Renal pelvis (tissue), 12 donors: ENCODE measurements at places on chromosomes 5 and 9.

- no peak for DNase-seq
Observed at GRCh38 chr9:8030095-8030494, 230.5 kb upstream of the DMAC1 start.

GRCh38 chr9:135255033-135255840, 167.8 kb downstream of the OLFM1 start:
- DNase-seq, result no peak

DNA sequence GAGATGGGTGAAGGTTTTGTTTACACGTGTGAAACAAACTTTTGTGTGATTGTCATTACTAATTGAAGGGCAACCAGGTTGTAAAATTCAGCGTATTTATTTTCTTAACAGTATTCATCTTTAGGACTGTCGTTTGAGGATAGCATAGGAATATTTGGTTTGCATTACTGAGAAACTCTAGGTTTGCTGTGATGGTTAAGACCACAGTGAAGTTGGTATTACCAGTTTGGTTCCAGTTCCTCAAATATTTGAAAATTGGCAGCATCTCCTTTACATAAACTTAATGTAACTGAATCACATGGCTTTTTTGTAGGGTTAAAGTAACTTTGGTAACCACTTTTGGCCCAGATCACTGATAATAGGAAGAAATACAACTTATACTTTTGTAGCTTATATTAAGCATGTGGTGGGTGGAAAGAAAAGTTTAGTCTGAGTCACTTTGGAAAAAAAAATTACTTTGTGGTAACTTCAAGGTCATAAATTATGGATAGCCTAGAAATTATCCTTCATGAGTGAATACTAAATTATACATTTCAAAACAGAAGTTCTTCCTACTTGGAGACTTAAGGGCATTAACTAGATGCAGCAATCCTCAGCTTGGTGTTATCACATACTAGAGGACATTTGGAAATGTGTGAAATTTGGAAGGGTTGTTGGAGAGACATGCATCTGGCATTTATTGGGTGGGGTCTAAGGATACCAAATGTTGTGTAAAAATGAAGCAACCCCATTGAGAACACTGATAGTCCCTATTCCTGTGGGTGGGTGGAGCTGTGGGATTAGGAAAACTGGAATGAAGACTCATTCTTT, 33.9 kb downstream of the G3BP1 start:
- DNase-seq, result no peak

- DNase-seq, result no peak
Observed at GRCh38 chr5:39661026-39661779, 236.4 kb upstream of the DAB2 start.

GRCh38 chr9:71941060-71941568, 29.7 kb downstream of the C9orf85 start:
- no peak for DNase-seq

DNA sequence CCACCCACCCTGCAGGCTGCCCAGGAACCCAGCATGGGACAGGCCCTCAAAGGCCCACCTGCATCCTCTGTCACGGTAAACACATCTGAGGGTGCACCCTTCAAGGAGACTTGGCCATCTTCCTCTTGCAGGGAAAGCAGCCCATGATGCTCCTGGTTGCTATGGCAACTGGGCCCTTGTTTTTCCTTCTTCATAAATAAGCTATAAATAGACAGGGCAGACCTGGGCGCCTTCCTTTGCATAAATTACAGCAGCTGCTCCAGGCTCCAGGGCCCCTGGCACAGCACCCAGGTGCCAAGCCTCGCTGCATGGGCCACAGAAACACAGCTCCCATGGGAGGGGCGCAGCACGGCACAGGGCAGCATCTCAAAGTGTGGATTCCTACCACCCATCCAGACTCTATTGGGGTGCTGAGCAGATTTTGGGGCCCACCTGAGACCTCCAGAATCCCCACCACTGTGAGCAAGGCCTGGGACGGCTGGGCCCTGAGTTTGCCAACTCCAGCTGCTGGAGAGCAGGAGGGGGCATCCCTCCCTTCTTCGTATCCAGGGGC, 5.8 kb upstream of the PSMB7 start:
- no peak for DNase-seq

GRCh38 chr5:17436350-17436749, 61.7 kb upstream of the TAF11L2 start:
- DNase-seq, result no peak

DNA sequence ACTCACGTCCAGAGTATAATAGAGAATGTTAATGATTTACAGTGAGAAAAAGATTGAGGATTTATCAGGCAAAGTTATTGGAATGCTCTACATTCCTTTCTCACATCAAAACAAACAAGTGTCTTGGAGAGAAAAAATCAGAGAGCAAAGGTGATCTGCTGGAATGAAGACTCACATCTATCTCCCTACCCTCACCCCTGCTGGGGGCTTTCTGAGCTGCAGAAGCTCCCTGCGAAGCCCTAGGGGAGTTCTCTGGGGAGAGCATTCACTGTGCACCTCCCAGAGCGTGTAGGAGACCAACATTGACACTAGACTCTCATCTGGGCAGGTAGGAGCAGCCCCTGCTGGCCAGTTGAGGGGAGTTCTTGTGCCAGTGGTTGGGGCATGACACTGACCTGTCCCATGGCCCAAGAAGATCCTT, 76.6 kb upstream of the ADAMTS16 start:
- DNase-seq, result no peak

DNA sequence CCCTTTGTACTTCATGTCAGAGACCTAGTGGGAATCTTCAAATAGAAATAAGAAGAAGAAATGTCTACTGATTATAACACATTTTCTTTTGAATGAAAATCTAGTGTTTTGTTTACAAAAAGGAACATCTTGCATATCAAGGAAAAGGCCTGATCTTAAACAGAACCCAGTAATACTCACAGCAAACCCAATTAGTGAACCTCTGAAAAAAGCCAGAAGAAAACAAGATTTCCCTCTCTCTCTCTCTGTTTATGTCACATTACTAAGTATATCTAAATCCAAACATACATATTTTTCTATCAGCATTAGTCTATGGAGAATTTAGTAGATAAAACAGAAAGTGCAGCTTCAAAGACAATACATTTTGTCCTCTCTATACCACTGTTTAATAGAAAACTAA, 457.9 kb downstream of the NR2F1-AS1 start:
- no peak for DNase-seq

DNA sequence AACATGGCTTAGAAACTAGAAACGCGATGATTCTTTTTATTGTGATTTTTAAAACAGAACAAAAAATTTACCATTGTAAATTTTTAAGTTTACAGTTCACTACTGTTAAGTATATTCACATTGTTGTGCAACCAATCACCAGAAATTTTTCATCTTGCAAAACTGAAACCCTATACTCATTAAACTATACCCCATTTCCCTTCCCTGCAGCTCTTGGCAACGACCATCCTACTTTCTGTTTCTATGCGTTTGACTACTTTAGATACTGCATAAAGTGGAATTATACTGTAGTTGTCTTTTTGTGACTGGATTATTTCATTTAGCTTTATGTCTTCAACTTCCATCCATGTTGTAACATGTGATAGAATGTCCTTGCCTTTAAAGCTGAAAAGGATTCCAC, 52.5 kb downstream of the SPOCK1 start:
- DNase-seq, result no peak

GRCh38 chr5:145345511-145346287, 489.4 kb downstream of the PRELID2 start:
- DNase-seq, result no peak

DNA sequence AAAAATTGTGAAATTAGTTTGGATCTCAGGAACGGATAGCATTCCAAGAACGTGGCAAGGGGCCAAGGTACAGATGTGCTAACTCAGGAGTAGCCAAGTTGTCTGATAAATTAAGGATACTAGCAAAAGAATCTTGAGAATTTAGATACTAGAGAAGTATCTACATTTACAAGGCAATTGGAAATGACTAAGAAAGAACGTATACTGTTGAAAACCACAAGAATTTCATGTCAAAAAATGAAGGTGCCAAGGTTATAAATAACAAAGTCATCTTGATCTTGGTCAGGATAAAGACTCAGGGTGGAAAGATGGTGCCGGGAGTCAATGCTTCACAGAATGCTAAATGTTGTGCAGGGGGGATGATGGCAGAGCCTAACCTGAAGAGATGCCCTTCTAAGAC, 19.2 kb downstream of the CAPSL start:
- no peak for DNase-seq

- DNase-seq, result no peak
Observed at GRCh38 chr5:120614531-120615180, 150.6 kb downstream of the PRR16 start.

GRCh38 chr5:18605186-18605585, 970.9 kb downstream of the TAF11L14 start:
- DNase-seq, result no peak
